Activated CD8-positive, alpha-beta memory T cell treated with anti-CD3 and anti-CD28 coated beads, Interleukin-2, amount 50 U/mL, for 4 hours (primary cell): ENCODE measurements at places on chromosomes 16 and 17.

GRCh38 chr17:13967416-13967815 lies 101.9 kb upstream of the COX10 start:
- DNase-seq: no peak

- no peak for DNase-seq
Observed at GRCh38 chr16:5479926-5480325, 382.3 kb upstream of the EEF2KMT start.

GRCh38 chr16:7167626-7168025 lies 165.0 kb upstream of the RBFOX1 start:
- no peak for DNase-seq

DNA sequence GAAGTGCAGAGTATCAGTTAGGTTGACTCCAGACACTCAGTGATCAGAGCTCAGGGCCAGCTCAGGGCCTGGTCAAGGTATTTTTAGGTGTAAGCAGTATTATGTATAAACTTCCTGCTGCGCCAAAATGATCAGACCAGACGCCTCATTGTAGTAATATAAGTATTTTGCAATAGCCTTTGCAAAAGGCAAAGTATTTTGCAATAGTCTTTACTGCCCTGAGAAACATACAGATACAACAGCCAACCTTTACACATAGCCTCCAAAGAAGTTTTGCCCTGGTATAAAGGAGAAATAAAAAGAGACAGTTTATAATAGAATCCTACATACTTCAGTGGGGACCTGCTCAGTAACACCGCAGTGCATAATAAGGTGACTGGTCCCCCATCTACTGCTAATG lies 333.0 kb upstream of the EEF2KMT start:
- DNase-seq: no peak

GRCh38 chr16:22915003-22915402 lies 101.0 kb downstream of the HS3ST2 start:
- DNase-seq: no peak

GRCh38 chr16:86222965-86223551 lies 287.3 kb upstream of the FOXF1 start:
- DNase-seq: no peak

DNA sequence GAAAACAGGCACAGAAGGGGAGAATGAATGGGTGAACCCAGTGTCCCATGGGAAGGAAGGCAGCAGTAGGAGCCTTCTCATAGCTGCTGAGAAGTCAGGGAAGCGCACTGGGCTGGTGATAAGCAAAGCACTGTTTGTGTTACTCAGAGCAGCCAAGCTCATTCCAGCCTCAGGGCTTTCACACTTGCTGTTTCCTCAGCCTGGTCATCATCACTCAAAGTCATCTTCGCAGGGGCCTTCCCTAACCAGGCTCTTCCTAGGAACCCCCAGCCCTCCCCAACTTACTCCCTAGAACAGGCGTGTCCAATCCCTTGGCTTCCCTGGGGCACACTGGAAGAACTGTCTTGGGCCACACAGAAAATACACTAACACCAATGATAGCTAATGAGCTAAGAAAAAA lies 32.1 kb upstream of the LONP2 start:
- no peak for DNase-seq

DNA sequence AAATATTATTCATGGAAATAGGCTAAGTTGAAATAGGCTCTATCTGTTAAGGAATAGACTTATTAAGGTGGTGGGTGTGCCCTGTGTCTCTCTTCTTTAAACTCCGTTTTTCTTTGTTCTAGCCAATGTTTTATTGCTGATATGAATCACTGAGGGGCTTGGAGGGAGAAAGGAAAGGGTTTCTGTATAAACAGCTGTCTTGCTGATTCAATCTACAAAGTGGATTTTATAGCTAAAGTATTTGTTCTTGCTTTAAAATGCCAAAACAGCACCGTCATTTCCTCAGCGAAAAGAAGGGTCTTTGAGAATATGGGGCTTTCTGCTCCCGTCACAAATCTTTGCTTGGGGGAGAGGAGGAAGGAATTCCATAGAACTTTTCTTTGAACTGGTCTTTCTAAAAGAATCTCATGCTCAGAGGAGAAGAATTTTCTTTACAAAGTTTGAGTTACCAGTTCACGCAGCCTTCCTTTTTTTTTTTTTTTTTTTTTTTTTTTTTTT lies 39.3 kb downstream of the MSI2 start:
- DNase-seq: no peak

- no peak for DNase-seq
Observed at GRCh38 chr17:13753154-13753553, 151.4 kb upstream of the HS3ST3A1 start.

DNA sequence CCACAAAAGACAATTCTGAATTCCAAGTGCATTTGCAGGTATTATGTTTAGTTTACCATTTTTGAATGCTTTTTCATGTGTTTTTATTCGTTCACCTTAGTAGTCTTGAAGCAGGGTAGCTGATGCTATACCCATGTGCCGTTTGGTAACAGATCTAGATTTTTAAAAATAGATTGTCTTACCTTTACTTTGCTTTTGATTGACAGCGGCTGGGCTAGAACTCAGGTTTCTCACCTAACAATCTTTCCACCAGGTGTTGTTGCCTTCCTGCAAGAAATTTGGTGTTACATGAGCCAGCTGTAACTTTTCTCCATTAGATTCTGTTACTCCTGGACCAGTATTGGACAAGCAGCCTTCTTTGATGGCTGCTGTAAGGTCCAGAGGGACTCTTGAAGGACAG lies 1.5 kb upstream of the FTSJ3 start:
- DNase-seq: no peak

GRCh38 chr17:20032636-20033035 lies 23.5 kb downstream of the SPECC1 start:
- DNase-seq: no peak

DNA sequence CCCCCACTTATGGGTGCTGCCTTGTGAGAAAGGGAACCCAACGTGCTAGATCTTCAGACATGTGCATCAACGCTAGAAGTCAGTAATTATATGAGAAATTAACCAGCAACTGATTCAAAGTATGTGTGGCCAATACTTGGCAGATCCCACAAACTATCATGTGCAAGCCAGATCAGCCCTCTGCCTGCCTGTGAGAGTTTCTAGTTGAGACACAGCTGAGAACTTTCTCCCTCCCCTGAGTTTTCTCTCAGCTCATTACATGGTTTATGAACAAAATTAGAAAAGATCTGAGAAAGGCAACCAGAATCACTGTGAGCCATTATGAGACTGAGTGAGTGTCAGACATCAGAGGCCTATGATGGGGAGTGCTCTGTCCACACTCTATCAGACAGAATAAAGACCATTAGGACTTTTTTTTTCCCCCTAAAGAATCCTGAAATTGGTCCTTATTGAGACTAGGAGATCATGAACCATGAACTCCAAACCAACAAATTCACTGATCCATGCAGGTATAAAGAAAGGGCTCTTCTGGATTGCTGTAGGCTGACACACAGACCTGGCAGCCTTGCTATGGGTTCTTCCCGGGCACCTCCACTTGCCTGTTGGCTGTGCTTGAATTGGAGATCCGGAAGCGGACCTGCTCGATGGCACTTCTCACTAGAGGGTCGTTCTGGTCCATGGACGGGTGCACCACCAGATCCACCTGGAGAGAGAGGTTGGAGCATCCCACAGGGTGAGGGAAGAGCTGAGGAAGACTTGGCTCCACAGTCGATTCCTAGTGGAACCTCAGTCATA lies 51.5 kb downstream of the GTF3C1 start:
- no peak for DNase-seq

- no peak for DNase-seq
Observed at GRCh38 chr17:59375857-59376256, 44.4 kb downstream of the YPEL2 start.

DNA sequence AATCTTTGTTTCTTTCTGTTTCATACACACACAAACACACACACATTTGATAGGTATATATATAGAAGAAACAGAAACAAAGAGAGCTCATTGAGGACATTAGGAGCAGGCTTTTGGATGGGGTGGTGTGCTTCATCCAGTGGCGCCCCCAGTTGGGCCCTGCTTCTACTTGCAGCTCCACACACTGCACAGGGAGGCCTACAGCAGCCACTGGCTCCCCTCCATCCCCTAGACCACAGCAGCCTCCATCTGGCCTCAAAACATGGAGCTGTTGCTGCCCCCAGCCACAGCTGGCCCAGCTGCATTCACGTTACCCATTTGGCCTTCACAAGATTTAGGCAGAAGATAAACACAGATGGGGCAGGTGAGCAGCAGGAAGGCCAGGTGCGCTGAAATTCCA lies 33.1 kb upstream of the NF1 start:
- no peak for DNase-seq

- no peak for DNase-seq
Observed at GRCh38 chr16:65756163-65756562, 610.3 kb upstream of the CDH5 start.

DNA sequence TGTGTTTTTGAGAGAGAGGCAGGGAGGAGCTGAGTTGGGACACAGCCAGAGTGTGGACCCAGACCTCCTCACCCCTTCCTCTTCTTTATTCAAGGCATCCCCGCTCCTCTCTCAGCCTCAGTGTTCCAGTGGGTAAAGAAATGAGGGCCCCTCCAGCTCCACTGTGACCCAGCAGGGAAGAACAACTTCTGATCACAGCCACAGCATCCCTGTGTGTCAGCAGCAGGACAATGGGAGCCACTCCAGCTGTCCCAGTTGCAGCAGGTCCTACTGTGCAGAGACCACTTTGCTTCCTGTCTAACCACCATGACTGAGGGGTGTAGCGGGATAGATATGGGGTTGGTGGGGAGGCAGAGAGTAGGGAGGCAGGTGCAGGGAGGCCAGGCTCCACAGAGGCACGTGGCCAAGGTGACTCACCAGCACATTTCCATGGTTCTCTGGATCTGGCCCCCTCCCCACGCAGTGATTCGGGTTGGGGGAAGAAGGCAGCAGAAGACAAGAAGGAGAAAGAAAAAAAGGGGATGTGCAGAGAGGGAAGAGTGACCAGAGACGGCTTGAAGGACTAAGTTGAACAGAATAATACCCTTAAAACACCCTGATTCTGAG lies 24.5 kb downstream of the PIK3R5 start:
- peak; percentile 48 for DNase-seq

DNA sequence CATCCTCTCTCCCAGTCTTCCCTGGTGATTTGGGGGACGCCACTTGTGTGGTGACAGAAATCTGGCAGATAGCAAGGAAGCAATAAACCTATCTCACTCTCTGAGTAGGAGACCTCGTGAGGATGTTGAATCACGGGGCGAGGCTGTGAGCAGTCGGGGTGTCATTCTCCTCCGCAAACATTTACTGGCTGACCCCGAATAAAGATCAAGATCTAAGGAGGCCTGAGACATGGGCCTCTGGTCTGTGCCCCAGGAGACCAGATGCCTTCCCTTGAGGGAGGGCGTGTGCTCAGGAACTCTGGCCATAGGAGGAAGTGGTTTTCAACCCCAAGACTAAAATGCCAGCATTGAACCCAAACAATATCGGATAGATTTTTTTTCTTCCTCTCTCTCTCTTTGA lies 53.1 kb downstream of the FOXL1 start:
- DNase-seq: no peak

GRCh38 chr17:9890124-9890523 lies 14.9 kb downstream of the RCVRN start:
- DNase-seq: no peak

GRCh38 chr16:30761427-30761927 lies 385 bp downstream of the CFAP119 start:
- DNase-seq: peak; percentile 47

GRCh38 chr16:85861095-85861825 lies 37.7 kb upstream of the IRF8 start:
- DNase-seq: no peak

DNA sequence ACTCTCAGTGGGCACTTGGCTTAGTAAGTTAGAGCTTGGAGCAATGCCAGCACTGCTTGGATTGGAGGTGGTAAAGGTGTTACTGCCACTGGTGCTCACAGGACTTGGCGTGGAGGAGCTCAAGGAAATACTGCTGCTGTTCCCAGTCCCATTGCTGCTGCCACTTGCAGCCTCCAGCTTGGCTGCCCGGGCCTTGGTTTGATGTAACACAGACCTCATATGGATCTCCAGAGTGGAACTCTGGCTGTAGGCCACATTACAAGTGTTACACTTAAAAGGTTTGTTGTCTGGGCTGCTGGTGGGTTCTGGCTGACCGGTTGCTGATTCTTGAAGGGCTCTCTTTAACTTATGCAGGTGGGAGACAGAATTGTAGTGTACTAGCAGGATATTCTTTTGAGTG lies 250.3 kb downstream of the ZFHX3 start:
- DNase-seq: no peak

GRCh38 chr17:49951362-49952082 lies 17.5 kb upstream of the DLX4 start:
- no peak for DNase-seq

- no peak for DNase-seq
Observed at GRCh38 chr17:50219342-50219741, 17.9 kb upstream of the COL1A1 start.

DNA sequence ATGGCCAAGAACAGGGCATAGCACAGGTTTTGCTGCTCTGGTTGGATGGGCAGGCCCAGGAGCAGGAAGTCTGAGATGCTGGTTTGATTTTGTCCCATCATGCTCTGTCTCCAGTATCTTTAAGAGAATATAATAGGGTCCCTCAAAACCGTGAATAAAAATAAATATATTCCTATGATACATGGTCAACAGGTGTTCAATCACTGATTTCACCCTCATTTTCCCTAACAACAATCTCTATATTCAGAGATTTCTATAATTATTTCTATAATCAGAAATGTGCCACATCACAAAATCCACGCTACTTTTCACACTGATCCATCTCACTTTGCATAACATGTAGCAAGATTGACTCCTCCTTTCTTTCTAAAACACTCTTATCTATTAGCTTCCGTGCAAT lies at the start of gene OR1E2:
OR1E2 (minus strand) TSS at position 101 of the 400 bp plus-strand sequence; CDS start at position 101, 0 bp downstream.
- no peak for DNase-seq

DNA sequence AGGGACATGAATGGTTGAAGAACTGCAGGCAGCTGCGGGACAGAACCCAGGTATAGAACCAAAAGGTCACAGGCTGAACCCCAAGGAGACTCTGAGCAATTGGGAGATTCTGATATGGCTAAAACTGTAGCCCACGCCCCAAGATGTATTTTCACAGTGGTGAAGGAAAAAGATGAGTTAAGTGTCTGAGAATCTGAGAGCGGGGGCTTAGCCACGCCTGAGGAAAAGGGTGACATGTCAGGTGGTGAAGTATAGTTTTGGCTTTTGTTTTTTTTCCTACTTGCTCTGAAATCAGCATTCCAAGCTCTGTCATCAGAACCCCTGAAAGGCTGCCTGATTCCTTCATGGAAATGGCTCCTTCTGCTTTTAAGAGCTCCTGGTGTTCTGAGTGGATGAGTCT lies 73.3 kb downstream of the AKAP1 start:
- no peak for DNase-seq

GRCh38 chr16:66120656-66121055 lies 245.8 kb upstream of the CDH5 start:
- no peak for DNase-seq
